SK-N-SH (cell line): ENCODE measurements at places on chromosomes 2 and 18. TPM values are rescaled to one million over a fixed set of nuclear protein-coding genes. Genes with fewer than 3 reads are reported as not detected.

DNA sequence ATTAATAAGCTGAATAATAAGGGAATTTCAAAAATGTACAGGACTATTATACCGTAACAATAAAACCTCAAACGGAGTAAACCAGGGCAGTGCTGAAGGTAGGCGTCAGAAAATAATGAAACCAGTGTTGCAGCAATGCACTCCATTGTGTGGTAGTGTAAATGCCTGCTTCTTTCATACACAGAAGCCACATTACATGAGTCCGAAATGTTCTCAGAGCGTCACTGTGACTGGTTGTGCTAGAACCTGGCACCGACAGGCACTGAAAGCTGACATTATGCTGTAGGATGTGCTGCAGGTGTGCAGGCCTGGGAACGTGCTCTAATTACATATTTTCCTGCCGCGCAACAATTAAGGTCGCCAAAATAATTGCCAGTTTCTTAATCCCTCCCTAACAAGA, 53.3 kb downstream of the ZEB2 start:
- H3K36me3 ChIP-seq, result peaks cover 27% of the 10 kb centered on the region
- no peaks in the 10 kb centered on the region for H3K27me3 ChIP-seq
- H3K4me3 ChIP-seq, result no peak overlapping the region
- peaks cover 37% of the 10 kb centered on the region; the same call in 1 of the 2 replicates for H3K4me1 ChIP-seq

DNA sequence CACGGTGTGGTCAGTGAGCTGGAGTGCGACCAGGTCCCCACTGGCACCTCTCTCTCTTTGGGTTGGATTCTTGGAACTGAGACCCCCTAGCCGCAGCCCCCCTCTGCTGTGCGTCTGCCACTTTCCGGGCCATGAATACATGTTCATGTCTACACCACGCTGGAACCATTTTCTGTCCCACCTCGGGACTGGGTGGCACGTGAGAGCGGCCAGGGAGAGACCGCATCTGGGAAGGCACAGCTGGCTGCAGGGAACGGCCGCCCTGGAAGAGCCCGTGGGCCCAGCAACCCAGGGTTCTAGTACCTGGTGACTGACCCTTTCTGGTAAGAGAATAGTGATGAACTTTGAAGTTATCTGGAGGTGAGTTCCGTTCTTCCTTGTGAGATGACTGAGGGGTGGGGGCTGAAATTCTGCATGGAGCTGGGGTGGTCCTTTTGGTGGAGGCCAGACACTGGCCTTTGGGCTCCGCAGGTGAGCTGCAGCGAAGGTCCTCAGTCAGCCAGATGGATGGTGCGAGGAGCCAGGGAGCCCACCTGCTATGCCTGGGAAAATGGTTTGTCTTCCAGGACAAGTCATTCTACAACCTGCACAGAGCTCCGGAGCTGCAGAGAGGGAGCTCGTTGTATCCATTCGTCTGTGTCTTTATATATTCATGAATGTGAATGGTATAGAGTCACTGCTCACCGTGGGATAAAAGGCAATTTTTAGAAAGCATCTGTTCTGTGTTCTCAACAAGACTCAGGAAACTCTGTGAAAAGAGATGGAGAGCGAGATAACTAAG, 223.5 kb downstream of the NDUFA10 start:
- no peaks in the 10 kb centered on the region for H3K4me1 ChIP-seq
- H3K27ac ChIP-seq, result no peak overlapping the region
- no peaks in the 10 kb centered on the region for H3K36me3 ChIP-seq
- DNase-seq, result no peak

NEU4 gene
- 0.05 TPM in 1 of 2 replicates, not detected in the other for polyA plus RNA-seq

- no peaks in the 10 kb centered on the region for H3K27me3 ChIP-seq
- H3K4me1 ChIP-seq, result no peaks in the 10 kb centered on the region
- DNase-seq, result peak; percentile 3
- H3K36me3 ChIP-seq, result no peaks in the 10 kb centered on the region
- H3K4me3 ChIP-seq, result no peak overlapping the region
Measured at GRCh38 chr2:187138265-187138664, 289.3 kb upstream of the ZSWIM2 start.
